ENCODE measurements at places on chromosomes 5 and 9. TPM values are rescaled to one million over a fixed set of nuclear protein-coding genes. Genes with fewer than 3 reads are reported as not detected.

DNA sequence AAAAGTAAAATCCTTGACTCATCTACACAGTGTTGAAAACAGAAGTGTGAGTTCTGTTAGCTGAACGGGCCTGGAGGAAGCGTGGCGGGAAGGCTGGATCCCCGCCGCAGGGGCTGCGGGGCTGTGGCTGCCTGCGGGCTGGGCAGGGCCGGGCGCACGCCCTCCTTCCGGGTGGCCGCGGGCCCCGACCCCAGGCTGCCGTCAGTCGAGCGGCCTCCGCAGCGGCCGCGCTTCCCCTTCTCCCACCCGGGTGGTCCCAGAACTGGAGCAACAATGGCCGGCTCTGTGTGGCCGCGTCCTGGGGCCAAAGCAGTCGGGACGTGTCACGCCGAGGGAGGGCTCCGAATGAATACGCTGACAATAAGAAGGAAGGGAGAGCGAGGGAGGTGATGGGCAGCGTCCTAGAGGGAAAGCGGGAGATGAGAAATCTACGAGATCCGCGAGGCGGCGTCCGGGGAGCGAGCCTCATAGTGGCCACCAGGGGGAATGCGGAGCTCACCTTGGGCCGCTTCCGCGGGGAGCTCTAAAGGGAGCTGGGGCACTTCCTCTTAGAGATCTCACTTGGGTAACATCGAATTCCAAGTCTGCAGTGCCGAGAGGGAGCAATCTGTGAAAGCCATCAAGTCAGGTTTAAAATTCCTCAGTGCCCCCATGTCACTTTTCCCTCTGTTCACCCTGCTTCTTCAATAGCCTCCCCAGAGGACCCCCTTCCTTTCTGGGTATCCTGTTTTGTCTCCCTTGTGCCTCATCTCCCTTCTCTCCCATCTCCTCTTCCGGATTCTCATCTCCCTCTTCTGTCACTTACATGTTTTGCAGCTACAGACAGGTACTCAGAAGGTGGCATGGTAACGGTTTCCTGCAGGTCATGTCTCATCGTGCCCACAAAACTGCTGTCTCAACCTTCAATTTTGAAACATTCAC is 83.9 kb downstream of the SLC1A3 start:
- peaks cover 7% of the 10 kb centered on the region for H3K4me1 ChIP-seq
- H3K27ac ChIP-seq, result no peak overlapping the region
- no peaks in the 10 kb centered on the region for H3K36me3 ChIP-seq
- DNase-seq, result peak; percentile 74
- H3K4me3 ChIP-seq, result peak overlapping the region; percentile 88
- H3K27me3 ChIP-seq, result peaks cover 28% of the 10 kb centered on the region

- H3K4me3 ChIP-seq, result no peak overlapping the region
- peaks cover 23% of the 10 kb centered on the region for H3K36me3 ChIP-seq
- peaks cover 70% of the 10 kb centered on the region for H3K4me1 ChIP-seq
- H3K27me3 ChIP-seq, result no peaks in the 10 kb centered on the region
Observed at GRCh38 chr5:14672484-14673394, 8.2 kb downstream of the OTULIN start.

- no peaks in the 10 kb centered on the region for H3K27me3 ChIP-seq
- no peak overlapping the region for H3K4me3 ChIP-seq
- DNase-seq, result no peak
- no peak overlapping the region for H3K27ac ChIP-seq
- H3K4me1 ChIP-seq, result peaks cover 47% of the 10 kb centered on the region
Observed at GRCh38 chr5:59097116-59097515, 514.2 kb downstream of the RAB3C start.

DNA sequence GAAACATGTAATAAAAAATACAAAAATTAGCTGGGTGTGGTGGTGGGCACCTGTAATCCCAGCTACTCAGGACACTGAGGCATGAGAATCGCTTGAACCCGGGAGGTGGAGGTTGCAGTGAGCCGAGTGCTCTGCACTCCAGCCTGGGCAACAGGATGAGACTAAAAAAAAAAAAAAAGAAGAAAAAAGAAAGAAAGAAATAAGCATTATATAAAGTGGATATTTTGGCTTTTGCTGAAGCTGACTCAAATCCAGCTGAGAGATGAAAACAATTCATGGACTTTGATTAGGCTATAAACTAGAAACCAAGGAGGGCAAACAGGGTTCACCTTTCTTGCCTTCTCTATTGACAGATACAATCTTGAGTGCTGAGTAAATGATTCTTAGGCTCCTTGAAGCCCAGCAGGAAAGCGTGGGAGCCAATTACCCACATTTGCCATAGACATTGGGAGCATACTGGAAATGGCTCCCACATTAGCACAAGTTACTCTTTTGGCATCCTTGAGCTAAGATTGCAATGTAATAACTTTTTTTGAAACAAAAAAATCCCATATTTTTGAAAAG is 2.4 kb upstream of the BTF3 start:
- H3K27ac ChIP-seq, result no peak overlapping the region
- H3K4me1 ChIP-seq, result peaks cover 22% of the 10 kb centered on the region
- H3K36me3 ChIP-seq, result peaks cover 12% of the 10 kb centered on the region
- H3K27me3 ChIP-seq, result peaks cover 20% of the 10 kb centered on the region
- DNase-seq, result no peak

DNA sequence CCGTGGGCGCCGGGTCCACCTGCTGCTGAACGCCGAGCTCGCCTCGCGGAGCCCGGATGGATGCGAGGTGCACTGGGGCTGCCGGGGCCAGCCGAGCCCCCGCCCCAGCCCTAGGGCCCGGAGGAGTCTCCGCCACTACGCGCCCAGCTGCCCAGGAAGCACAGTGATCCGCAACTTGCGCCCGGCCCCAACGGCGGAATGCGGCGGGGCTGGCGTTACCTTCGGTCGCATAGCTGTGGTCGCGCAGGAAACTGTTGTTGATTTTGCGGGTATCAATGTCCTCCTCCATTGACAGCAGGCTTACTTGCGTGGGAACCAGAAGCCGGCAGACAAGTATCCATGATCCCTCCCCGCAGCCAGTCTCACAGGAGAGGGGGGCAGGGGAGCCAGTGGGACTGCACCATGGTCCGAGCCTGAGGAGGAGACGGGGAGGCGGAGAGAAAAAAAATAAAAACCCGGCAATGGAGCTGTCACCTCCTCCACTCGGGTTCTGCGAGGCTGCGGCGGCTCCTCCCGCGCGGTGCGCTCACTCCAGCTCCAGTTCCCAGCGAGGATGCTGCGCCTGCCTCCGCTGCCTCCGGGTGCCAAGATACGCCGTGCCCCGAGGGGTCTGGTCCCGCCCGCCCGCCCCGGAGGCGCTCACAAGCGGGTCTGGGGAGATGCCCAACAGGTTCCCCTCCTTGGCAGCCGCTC is 628 bp downstream of the PPP2R2B start:
- H3K27me3 ChIP-seq, result peaks cover 26% of the 10 kb centered on the region
- peak overlapping the region; percentile 91 for H3K4me3 ChIP-seq
- H3K27ac ChIP-seq, result peak overlapping the region; percentile 52
- peaks cover 10% of the 10 kb centered on the region for H3K4me1 ChIP-seq

- no peak for DNase-seq
- H3K36me3 ChIP-seq, result no peaks in the 10 kb centered on the region
- H3K4me3 ChIP-seq, result no peak overlapping the region
- no peaks in the 10 kb centered on the region for H3K4me1 ChIP-seq
Observed at GRCh38 chr5:99378443-99378842, 449.6 kb upstream of the CHD1 start.

DNA sequence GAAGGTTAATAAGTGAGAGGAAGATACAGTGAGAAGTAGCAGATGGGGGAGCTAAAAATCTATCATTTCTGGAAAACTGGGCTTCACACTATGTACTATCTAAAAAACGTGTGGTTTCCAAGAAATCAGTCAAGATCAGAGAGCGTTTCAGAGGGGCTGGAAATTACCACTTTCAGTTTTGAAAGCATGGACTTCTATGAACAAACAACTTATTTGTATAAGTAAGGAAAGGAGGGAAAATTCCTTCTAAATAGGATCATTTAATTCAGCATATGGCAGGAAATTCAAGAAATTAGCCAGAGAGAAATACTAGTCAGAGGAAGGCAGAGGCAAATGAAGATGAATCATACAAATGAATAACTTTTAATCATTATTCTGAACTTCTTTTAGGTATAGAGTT is 11.3 kb downstream of the TNC start:
- no peak overlapping the region for H3K27ac ChIP-seq
- no peak for DNase-seq
- peaks cover 7% of the 10 kb centered on the region for H3K4me1 ChIP-seq
- H3K36me3 ChIP-seq, result no peaks in the 10 kb centered on the region

SLC35D2 gene
- 16.2 TPM for total RNA-seq

GABBR2 gene
- total RNA-seq, result not detected

STC2 gene
- 14.7 TPM for total RNA-seq

TRPM6 gene
- total RNA-seq, result not detected

Measured in activated naive CD8-positive, alpha-beta T cell treated with anti-CD3 and anti-CD28 coated beads, Interleukin-2, amount 10 ng/mL, durations not matched to agents 7 days and 5 days (primary cell).